ENCODE measurements at places on chromosomes 4 and X. TPM values are rescaled to one million over a fixed set of nuclear protein-coding genes. Genes with fewer than 3 reads are reported as not detected.

Gene PCGF3
- 79.8 TPM for total RNA-seq

Gene GLUD2
- total RNA-seq = 11.3 TPM

Gene RAB9B
- 2.4 TPM for total RNA-seq

DNA sequence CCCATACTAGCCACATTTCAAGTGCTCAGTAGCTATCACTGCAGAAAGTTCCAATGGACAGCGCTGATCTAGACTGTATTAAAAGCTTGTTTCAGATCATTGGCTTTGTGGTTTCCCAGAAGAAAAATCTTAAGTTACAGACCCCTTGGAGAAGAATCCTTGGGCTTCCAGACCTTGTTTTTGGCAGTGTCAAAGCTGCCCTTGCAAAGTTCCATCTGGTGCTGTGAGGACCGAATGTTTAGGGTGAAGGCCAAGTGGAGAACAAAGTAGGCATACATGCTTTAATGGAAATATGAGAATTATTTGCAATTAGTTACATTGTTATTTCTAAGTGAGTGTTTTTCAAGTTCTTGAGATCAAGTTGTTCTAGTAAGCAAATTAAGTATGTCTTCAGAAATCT lies 144.7 kb downstream of the FRMPD4 start:
- no peak for DNase-seq

DNA sequence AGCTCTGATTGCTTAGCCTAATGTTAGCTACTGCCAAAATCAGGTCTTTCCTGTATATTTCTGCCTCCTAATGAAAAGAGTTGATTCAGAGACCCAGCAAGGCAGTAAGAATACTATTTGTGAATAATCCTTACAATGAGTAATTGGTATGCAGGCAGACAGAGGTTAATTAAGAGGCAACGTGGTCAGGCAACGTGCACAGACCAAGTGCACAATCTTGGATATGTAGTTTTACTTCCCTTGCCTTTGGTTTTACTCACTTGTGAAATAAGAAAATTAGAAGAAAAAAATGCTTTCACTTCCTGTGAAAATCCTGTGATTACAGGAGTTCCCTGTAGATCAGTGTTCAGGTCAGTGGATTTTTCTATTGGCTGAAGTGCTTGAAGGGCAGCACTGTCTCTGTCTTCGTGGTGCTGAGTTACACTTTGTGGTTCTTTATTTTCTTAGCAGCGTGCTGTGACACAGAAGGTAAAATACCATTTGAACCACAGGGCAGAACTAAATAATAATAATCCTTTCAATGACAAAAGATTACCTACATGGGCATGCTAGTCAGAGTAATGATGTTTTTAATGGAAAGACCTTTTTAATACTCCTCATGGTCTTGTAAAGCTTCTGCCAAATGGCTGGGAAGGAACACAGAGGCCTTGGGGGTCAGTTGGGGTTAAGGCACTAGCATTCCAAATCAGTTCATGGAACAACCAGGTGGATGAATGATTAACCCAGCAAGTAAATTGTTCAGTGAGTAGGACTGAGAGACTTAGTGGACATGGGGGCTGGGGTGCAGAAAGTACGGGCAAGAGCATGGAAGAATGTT lies 430.9 kb downstream of the MAPK10 start:
- DNase-seq = no peak

DNA sequence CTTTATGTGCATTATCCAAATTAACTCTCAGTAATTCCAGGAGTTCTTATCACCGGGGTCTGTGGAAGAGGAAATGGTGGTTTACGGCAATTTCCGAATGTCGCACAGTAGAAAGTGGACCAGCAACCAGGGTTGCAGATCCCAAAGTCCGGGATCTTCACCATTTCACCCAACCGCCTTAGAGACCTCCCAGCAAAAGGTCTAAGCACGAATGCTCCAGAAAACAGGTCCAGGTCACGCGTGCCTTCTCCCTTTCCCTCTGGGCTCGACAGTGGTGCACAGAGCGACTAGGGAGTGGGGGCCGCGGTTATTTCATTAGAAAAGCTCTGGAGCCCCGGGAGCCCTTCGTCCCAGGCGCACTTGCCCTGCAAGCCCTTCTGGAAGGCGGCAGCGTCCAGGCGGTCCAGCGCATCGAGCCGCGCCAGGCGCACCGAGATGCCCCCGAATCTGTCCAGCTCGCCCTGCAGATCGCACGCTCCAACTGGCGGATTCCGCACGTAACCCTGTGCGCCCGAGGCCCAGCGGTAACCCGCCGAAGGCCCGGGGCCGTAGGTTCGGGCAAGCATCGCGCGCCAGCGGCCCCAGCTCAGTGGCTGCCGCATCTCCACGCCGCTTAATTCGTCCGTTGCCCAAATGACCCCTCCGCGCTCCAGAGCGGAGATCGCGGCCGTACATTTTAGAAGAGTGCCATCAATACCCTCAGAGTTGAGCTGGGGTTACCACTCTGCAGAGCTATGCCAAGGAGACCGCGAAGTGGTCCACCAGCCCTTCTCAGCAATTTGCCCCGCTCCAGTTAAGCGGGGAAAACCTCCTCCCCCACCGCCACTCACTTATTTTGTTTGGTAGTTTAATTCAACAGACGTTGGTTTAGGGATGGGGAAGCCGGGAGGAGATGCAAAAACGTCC lies at the start of gene NUDT6:
NUDT6 (minus strand) TSS at position 627 of the 906 bp plus-strand sequence; CDS start at position 602, 25 bp downstream.
- DNase-seq = peak; percentile 41

- DNase-seq = no peak
Observed at GRCh38 chrX:136827026-136827425, 46.3 kb upstream of the ARHGEF6 start.

- no peak for DNase-seq
Observed at GRCh38 chr4:133095591-133095990, 53.5 kb upstream of the PCDH10 start.

DNA sequence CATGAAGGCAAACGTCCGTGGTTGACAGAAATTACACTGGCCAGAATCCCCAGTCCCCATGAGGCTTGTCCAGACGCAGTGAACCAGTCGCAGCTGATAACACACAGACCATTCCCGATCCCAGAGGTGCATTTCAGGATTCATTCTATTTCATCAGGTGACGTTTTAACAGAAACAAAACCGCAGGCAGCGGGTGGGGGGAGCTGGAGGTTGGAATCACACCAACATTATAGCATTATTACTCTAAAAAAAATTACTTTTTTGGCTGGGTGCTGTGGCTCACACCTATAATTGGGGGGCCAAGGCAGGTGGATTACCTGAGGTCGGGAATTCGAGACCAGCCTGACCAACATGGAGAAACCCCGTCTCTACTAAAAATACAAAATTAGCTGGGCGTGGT lies 25.2 kb downstream of the NOP14 start:
- DNase-seq = no peak

DNA sequence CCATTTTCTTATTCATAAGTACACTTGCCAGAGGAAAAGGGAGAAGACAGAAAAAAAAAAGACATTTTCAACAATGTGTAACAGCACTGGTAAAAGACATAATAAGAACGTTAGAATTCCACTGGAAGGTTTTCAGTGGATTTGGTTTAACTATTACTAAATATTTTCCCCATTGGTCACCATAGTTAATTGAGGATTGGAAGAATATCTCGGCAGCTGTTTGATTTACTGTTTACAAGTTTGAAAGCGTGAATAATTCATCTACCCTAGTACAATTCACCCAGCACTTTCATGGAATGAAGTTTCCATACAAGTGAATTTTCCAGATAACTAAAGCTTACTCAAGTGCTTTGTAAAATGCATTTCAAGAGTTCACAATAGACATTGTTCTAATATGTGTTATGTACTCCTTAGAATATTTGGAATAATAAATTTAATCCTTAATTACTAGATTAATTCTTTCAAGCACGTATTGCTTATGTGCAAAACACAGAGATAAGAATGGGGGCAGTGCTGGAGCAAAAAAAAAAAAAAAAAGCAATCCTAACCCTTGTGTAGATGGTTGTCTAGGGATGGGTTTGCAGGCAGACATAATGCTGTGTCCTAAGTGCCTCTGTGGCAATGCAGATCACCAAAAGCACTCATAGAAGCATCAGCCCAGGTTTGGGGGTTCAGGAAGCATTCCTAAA lies 57.1 kb downstream of the ENPEP start:
- no peak for DNase-seq

DNA sequence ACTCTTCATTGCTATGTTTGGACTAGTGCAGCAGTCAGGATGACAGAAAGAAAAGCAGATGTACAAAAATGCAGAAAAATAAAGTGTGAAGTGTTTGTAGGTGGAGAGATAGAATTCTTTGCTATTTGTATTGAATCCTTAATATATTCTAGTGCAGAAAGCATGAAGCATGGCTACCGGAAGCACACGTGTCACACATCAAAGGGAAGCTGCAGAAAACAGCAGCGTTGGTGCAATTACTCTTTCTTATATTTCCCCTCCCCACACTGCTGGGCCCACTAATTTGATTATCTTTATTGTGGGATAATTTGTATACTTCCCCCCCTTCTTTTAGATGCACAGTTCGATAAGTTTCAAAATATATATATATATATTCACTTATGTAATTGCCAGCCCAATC lies 35.9 kb upstream of the TAPT1 start:
- no peak for DNase-seq

DNA sequence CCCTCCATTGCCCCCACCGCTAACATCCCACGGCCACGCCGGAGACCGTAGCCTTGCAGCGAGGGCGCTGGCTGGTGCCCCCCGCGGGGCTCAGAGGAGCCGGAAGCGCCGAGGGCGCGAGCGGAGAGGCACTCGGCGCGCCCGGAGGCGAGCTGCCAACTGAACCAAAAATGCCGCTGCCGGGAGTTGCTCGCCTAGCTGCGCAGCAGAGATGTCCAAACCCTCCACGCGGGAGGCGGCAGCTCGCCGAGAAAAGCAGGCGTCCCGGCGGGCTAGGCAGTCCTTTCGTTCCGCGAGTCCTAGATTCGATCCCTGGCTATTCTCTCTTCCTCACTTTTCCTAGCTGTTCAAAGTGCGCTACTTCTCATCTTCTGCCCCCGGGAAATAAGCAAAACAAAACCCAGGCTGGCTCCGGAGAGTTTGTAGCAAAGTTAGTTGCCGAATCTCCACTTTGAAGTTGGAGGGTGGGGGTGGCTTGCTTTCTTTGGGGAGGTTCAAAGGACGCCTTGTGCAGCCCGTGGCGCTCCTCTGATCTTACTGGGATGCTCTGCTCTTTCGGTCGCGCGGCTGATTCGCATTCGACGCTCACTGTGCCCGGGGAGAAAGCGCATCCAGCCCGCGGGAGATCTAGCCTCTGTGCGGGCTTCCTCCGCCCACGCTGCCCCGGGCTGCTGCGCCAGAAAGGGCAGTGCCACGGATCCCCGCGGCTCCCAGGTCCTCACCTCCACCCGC lies 723 bp downstream of the NKX6-1 start:
- no peak for DNase-seq

DNA sequence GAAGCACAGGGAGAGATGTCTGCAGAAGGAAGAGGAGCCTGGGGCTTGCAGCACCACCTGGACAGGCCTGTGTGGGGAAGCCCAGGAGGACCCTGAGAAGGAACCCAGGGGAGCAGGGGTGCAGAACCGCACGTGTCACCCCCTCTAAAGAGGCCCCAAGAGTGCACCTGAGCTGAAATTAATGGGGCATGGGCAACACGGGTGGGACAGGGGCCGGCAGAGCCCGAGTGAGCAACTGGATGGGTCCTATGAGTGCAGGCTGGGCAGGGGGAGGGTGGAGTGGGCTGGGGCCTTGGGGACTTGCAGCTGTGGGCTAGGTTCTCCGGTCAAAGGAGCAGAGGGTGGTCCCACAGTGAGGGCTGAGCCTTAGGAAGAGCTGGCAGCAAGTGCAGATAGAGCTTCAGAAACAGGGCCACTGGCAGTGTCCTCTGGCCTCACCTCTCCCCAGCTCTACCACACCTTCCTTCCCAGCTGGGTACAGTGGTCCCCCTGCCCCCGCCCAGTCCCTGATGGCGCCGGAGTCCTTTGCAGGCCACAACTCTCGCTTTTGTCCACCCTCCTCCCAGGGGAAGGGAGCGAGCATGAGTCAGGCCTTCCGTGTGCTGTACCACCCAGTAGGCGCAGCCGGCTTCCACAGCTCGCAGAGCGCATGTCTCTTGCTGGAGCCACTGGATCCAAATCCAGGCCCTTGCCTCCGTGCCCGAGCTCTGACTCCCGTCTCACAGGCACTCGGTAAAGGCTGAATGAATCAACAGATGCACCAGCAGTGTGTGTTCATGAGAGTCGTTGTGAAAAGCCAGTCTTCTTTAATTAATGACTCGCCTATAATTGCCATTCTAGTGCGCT lies 131.6 kb downstream of the HMX1 start:
- no peak for DNase-seq

DNA sequence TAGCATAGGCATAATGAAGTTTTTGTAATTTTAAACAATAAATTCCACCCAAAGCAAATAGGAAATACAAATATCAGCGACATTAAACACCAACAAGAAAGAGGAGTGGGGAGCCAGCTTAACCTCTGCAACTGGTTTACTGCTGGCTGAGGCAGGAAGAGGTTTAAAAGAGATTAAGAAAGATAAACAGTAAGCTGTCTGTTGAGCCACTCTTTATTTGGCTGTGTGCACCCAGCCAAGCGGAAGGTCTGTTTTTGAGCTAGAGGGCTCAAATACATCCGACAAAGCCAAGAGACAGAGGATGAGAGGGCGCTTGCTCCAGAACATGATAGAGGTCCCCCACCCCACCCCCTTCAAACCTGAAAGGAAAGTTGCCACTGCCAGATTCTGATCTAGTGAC lies 191.4 kb downstream of the MGST2 start:
- no peak for DNase-seq

- DNase-seq = no peak
Observed at GRCh38 chr4:67558493-67558892, at the start of gene STAP1. STAP1 (plus strand) TSS chr4:67558727; CDS start chr4:67558810, 83 bp downstream.

DNA sequence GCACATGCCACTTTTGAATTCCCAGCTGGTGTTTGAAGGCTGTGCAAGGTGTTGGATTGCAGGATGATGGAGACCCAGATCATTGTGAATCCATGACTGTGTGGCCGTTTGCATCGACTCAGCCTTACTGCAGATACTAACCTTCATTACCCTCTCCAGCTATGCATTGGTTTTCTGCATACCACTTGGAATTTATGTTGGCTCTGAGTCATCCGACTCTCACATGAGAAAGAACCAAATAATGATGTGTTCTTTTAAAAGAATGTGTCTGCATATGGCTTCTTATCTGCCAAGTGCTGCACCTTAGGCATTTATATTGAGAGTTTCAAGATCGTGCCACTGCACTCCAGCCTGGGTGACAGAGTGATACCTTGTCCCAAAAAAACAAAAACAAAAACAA lies 106.7 kb upstream of the PRKX start:
- DNase-seq = no peak
